ENCODE measurements at places on chromosomes 1 and 21.

- H3K36me3 ChIP-seq = peaks cover 4% of the 10 kb centered on the region
- no peak overlapping the region for H3K27ac ChIP-seq
- peaks cover 23% of the 10 kb centered on the region for H3K4me1 ChIP-seq
- H3K27me3 ChIP-seq = no peaks in the 10 kb centered on the region
Measured at GRCh38 chr1:12451560-12451900, 166.5 kb downstream of the DHRS3 start.

DNA sequence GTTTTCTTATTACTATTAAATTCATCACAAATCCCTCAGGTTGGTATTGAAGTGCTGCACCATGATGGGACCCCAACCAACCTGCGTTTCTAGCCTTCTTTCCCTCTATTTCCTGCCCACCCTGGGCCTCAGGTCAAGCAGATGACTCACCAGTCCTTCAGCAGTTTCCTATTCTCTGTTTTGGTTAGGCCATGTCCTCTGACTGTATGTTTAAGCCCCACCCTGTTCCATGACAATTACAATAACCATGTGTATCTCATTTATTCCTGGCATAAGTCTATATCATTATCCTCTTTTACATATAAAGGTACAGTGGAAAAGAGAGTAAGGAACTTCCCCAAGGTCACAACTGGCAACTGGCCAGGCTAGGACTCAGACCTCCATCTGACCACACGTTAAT lies 5.3 kb upstream of the FAM78B start:
- H3K36me3 ChIP-seq = no peaks in the 10 kb centered on the region
- H3K27me3 ChIP-seq = no peaks in the 10 kb centered on the region
- H3K4me3 ChIP-seq = no peak overlapping the region
- no peak for DNase-seq
- peaks cover 39% of the 10 kb centered on the region for H3K4me1 ChIP-seq

- no peaks in the 10 kb centered on the region for H3K27me3 ChIP-seq
- H3K27ac ChIP-seq = no peak overlapping the region
- H3K4me3 ChIP-seq = no peak overlapping the region
- no peaks in the 10 kb centered on the region for H3K36me3 ChIP-seq
- H3K4me1 ChIP-seq = no peaks in the 10 kb centered on the region
Measured at GRCh38 chr1:49183489-49183888, 406.8 kb upstream of the BEND5 start.

GRCh38 chr1:186420923-186421322 lies 40.0 kb downstream of the PDC start:
- H3K36me3 ChIP-seq = peaks cover 8% of the 10 kb centered on the region
- H3K27me3 ChIP-seq = no peaks in the 10 kb centered on the region
- H3K4me1 ChIP-seq = peaks cover 8% of the 10 kb centered on the region
- H3K4me3 ChIP-seq = no peak overlapping the region
- no peak for DNase-seq

GRCh38 chr21:44901391-44902074 lies 19.2 kb downstream of the ITGB2 start:
- no peak for DNase-seq
- H3K36me3 ChIP-seq = peaks cover 59% of the 10 kb centered on the region
- H3K27me3 ChIP-seq = no peaks in the 10 kb centered on the region
- H3K27ac ChIP-seq = no peak overlapping the region
- H3K4me3 ChIP-seq = no peak overlapping the region

DNA sequence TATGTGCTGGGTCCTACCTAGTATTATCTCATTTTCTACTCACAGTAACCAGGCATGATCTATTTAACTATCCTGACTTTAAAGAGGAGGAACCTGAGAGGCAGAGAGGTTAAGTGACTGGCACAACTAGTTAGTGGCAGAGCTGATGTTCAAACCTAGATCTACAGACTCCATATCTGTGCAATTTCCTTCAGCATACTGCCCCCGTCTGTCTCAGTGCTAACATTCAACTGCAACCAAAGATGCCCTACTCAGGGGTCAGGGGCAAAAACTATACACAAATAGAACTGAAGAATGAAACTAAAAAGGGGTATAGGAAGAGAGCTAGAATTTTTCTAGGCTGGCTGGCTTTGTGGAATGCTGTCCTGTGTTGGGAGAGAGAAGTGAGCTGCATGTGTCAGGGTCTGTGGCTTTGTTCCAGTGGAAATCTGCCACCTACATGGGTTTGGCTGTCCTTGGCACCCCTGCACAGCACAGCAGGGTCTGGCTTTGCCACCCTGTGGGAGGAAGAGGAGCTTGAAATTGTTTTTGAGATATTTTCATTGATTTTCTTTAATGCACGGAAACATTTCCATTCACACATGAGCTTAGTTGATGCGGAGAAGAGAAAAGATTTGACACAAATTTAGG lies 368.5 kb downstream of the RPS6KC1 start:
- H3K4me3 ChIP-seq = no peak overlapping the region
- no peaks in the 10 kb centered on the region for H3K27me3 ChIP-seq
- no peaks in the 10 kb centered on the region for H3K36me3 ChIP-seq
- no peaks in the 10 kb centered on the region for H3K4me1 ChIP-seq

- H3K4me1 ChIP-seq = no peaks in the 10 kb centered on the region
- H3K36me3 ChIP-seq = no peaks in the 10 kb centered on the region
- H3K27me3 ChIP-seq = no peaks in the 10 kb centered on the region
- no peak overlapping the region for H3K27ac ChIP-seq
Measured at GRCh38 chr1:6126028-6126427, 54.1 kb downstream of the CHD5 start.

GRCh38 chr21:35252831-35253230 lies 203.7 kb upstream of the RUNX1 start:
- no peak overlapping the region for H3K27ac ChIP-seq
- DNase-seq = no peak
- H3K4me3 ChIP-seq = no peak overlapping the region
- no peaks in the 10 kb centered on the region for H3K27me3 ChIP-seq

DNA sequence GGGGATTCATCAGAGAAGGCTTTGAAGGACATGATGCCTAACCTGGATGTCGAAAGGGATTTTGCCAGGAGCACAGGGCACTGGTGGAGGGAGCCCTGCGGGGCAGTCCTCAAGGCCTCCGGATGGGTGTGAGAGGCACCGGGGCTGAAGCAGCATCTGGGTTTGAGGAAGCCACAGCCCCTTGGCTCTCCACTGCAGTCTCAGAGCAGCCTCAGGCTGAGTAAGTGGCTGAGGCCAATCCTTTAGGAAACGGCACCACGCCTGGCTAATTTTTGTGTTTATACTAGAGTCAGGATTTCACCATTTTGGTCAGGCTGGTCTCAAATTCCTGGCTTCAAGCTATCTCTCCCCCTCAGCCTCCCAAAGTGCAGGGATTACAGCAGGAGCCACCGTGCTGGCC lies 12.0 kb downstream of the ERVH48-1 start:
- no peak for DNase-seq
- H3K4me3 ChIP-seq = no peak overlapping the region
- H3K27ac ChIP-seq = no peak overlapping the region
- H3K36me3 ChIP-seq = peaks cover 2% of the 10 kb centered on the region
- H3K4me1 ChIP-seq = no peaks in the 10 kb centered on the region

DNA sequence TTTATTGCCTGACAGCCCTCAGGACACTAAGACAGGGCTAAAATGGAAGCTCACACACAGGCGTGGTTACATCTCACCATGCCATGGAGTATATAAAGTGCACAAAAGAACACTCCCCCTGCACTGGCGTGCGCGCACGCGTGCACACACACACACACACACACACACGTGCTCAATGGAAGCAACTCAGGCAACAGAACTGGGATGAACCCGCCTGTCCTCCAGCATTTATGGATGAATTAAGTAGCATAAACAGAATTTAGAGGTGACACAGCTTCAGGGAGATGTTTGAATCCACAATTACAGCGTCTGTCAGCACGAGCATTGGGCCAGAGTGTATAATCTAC lies 146.5 kb upstream of the COA6 start:
- no peak overlapping the region for H3K27ac ChIP-seq
- no peaks in the 10 kb centered on the region for H3K27me3 ChIP-seq
- no peak for DNase-seq
- no peak overlapping the region for H3K4me3 ChIP-seq
- H3K36me3 ChIP-seq = no peaks in the 10 kb centered on the region

GRCh38 chr1:35726450-35727433 lies 8.1 kb upstream of the C1orf216 start:
- H3K27ac ChIP-seq = no peak overlapping the region
- H3K4me1 ChIP-seq = no peaks in the 10 kb centered on the region
- no peak overlapping the region for H3K4me3 ChIP-seq
- H3K36me3 ChIP-seq = peaks cover 2% of the 10 kb centered on the region

DNA sequence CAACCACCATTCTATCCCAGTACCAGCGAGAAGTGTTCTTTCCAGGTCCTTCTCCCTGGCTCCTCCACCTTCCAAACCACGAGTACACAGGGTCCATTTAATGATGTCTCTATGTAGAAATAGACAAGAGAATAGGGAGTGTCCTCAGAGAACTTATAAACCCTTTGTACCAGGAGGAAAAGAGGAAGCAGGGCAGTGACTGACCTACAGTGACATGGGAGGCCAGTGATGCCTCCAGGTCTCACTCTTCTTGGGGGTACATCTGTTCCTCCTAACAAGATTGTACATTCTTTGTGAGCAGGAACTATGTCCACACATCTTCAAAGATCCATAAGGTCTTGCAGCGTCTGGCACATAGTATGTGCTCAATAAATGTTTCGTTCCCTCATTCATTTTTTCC lies 18.7 kb upstream of the FMOD start:
- no peaks in the 10 kb centered on the region for H3K27me3 ChIP-seq
- H3K4me3 ChIP-seq = no peak overlapping the region
- H3K4me1 ChIP-seq = no peaks in the 10 kb centered on the region
- no peaks in the 10 kb centered on the region for H3K36me3 ChIP-seq
- no peak overlapping the region for H3K27ac ChIP-seq

DNA sequence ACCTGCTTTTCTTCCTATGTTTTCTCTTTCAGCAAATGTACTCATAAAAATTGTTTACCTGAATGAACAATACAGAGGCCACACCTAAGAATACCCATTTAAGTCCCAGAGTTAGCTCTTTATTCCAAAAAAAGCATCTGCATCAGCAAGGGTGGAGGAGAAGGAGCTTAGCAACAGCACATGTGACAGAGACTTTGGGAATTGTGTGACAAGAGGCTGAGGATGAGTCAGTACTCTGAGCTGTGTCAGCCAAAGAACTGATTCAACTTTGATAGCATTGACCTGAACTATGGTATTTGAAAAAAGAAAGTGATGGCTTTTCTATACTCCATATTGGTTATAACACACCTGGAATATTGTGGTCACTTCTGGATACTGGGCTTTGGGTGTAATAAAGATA lies 162.7 kb downstream of the ZNF648 start:
- DNase-seq = no peak
- H3K36me3 ChIP-seq = no peaks in the 10 kb centered on the region
- H3K27ac ChIP-seq = no peak overlapping the region
- no peaks in the 10 kb centered on the region for H3K4me1 ChIP-seq
- no peak overlapping the region for H3K4me3 ChIP-seq

- H3K27me3 ChIP-seq = no peaks in the 10 kb centered on the region
- H3K27ac ChIP-seq = peak overlapping the region; percentile 74
- no peak overlapping the region for H3K4me3 ChIP-seq
- H3K36me3 ChIP-seq = peaks cover 1% of the 10 kb centered on the region
- no peak for DNase-seq
Measured at GRCh38 chr1:19455353-19455752, 30.0 kb downstream of the CAPZB start.

DNA sequence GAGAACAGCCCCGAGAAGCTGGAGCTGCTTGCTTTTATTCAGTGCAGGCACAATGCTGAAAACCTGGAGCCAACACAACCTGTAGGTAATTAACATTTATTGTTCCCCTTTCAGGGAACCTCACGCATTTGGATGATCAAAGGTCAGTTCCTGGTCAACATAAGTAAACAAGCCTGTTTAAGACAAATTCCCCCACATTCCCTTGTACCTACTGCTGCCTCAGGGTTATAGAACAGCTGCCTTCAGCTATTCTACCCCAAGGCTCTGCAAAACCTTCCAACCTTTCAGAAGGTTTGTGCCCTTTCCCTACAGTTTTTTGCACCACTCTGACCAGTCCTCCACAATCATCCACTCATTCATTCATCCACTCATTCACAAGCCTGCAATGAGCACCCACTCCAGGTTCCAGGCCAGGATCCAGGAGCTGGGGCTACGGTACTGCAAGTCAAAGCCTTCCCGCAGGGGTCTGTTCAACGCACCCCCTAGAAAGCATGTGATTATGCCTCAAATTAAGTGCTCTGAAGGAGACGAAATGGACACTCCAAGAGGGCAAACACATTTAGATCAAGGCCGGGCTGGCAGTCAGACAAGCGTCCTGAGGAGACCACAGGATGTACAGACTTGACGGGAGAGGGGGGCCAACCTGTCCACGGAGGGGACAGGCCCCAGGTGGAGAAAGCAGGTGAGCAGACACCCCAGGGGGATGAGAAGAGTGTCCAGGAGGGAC lies 683.9 kb downstream of the MATN1 start:
- DNase-seq = no peak
- no peaks in the 10 kb centered on the region for H3K4me1 ChIP-seq
- no peak overlapping the region for H3K27ac ChIP-seq
- no peaks in the 10 kb centered on the region for H3K27me3 ChIP-seq

DNA sequence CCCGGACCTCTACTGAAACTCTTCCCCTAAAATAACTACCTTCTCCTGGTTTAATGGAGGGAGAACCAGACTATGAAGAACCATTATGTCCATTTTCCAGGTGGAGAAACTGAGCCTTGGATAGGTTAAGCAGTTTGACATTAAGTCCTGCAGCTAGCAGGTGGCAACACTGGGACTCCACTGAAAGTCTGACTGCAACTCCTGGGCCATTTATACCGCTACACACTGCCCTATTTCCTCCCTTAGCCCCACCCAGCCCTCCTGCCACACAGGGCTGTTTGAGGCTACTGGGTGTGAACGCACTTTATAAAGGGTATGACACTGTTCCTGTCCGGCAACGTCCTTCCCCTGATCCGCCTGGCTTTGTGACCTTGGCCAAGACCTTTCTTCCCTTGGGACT lies 511 bp upstream of the INPP5B start:
- peaks cover 34% of the 10 kb centered on the region for H3K4me1 ChIP-seq
- H3K27ac ChIP-seq = peak overlapping the region; percentile 63
- H3K4me3 ChIP-seq = peak overlapping the region; percentile 89

DNA sequence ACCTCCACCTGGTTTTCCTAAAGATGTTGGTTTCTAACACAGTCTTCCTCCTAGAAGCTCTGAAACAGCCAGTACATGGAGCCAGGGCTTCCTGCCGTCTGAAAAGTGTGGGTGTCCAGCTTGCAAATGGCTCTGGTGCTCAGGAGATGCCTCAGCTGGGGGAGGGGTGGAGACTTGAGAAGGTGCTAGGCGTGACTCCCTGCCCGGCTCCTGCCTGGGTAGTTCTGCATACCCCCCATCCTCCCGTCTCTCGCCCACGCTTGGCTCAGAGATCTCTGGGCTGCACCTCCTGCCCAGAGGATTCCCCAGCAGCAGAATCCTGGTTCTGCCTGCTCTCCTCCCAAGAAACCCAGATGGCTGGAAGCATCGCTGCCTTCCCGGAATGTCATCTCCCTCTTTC lies 16.9 kb downstream of the STUM start:
- no peaks in the 10 kb centered on the region for H3K36me3 ChIP-seq
- no peak overlapping the region for H3K27ac ChIP-seq
- H3K4me3 ChIP-seq = no peak overlapping the region
- no peaks in the 10 kb centered on the region for H3K4me1 ChIP-seq

DNA sequence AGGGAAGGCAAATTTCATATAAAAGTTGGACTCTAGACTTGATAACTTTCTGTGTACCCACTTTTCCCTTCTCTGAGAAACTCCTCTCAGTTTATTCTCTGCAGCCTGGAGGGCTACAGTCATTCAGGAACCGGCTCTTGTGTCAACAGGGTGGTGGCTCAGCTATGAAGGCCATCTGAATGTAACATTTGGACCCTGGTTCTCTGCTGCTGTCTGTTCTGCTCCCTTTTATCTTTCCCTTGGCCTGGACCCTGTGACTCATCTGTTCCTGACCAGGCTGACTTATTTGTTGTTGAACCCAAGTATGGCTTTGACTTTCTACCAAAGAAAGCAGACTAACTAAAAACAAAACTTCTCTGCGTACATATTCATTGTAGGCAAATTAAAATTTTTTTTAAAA lies 75.4 kb downstream of the CENPF start:
- no peaks in the 10 kb centered on the region for H3K27me3 ChIP-seq
- H3K36me3 ChIP-seq = no peaks in the 10 kb centered on the region
- no peak overlapping the region for H3K27ac ChIP-seq
- DNase-seq = no peak

Measured in GM12878 (cell line).